ENCODE measurements at places on chromosomes 1 and 21. TPM values are rescaled to one million over a fixed set of nuclear protein-coding genes. Genes with fewer than 3 reads are reported as not detected.

The GABRD gene
- not detected for total RNA-seq

The RYR2 gene
- total RNA-seq, result 0.45 TPM

The HMGCL gene
- total RNA-seq, result 85.3 TPM

The CCDC30 gene
- 1.8 TPM for total RNA-seq

DNA sequence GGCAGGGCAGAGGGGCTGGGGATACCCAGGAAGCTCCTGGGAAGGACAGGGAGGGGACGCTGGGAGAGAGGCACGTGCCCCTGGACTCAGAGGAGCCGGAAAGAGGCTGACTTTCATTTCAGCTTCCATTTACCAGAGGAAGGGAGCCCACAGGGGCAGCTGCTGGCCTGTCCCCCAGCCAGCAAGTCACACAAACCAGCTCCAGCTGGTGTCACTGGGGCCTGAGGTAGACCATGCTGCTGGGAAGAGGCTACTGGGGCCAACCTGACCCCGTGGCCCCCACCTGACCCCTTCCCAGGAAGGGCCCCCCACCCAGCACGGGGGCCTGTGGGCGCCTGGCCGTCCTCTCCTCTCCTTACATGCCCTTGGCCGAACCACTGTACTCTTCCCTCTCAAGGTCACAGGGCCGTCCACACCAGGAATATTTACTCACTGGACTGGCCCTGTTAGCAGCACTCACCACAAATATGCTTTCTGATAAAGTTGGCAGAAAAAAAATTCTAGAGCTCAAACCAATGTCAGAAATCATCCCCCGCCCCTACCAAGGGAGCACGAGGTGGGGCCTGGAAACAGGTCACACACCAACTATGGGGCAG, 110.5 kb downstream of the CASZ1 start:
- no peak for DNase-seq

DNA sequence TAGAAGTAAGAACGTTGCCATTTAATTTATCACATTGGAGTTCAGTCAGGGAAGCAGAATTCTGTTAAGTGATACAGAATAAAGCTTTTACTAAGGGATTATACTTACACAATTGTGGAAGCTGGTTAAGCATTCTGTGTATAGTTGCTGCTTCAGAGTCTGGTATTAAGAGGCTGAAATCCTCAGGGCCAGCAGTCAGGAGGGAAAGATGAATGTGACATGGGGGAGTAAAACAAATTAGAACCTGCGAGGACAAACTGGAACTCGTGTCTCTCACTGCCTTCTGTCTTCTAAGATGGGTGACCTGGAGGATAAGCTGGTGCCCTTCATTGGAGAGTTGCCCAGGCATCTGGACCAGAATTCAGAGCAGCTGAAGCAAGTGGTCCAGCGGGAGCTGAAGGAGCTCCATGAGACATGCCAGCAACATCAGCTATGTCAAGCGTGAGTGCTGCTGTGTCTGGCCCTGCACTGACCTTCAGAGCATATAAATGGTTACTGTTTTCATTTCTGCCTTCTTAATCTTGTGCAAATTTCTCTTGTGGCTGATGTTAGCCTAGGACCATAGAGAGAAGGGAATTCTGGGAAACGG, 23.0 kb downstream of the MARK1 start:
- DNase-seq, result no peak

- DNase-seq, result no peak
These were observed 13.0 kb upstream of the SLC19A1 start for GRCh38 chr21:45555251-45555556.

GRCh38 chr1:153842006-153842471, 66.8 kb downstream of the SLC27A3 start:
- no peak for DNase-seq

DNA sequence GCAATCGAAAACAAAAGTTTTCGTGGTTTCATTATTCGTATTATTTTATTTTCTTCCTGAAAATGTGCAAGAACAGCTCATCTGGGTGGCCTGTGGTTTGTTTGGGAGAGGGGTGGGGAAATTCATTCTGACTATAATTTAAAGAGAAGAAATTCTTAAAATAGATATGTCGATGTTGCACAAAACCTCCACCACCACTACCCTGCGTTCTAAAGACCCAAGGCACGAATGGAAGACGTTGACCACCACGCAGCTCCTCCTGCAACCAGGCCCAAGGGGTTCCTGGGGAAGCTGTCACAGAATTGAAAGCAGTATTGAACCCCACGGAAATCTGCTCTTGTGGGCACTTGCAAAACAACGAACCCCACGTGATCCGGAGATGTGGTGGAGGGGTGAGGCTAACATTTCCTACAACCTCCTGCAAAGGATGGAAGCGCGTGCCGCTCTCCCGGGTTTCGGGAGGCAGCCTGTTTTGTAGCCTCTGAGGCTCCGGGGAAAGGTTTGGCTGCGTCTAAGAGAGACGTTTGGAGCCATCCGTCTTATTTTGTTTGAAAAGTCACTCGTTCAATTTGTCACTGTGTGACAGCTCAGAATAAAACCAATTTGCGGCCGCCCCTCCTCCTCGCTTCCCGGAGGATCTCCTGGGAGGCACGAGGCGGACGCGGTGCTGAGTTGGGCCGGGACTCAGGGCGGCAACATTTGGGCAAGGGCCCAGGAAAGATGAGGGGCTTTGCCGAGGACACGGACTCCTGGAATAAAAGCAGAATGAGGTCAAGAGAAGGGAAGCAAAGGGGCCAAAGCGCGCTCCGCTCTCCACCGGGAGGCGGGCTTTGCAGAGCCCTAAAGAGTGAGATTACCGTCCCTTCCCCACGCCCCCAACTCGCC, 810 bp upstream of the HLX start:
- DNase-seq, result no peak

GRCh38 chr1:56874689-56875088, 20.1 kb downstream of the C8A start:
- DNase-seq, result no peak

- DNase-seq, result no peak
These were observed 8.2 kb downstream of the ARHGEF19 start for GRCh38 chr1:16204216-16204615.

- no peak for DNase-seq
These were observed 400.7 kb upstream of the DAB1 start for GRCh38 chr1:57824535-57824934.

GRCh38 chr1:27564710-27565649, 39.0 kb downstream of the AHDC1 start:
- no peak for DNase-seq

- peak; percentile 39 for DNase-seq
These were observed 2.1 kb upstream of the S100A9 start for GRCh38 chr1:153355445-153356071.

DNA sequence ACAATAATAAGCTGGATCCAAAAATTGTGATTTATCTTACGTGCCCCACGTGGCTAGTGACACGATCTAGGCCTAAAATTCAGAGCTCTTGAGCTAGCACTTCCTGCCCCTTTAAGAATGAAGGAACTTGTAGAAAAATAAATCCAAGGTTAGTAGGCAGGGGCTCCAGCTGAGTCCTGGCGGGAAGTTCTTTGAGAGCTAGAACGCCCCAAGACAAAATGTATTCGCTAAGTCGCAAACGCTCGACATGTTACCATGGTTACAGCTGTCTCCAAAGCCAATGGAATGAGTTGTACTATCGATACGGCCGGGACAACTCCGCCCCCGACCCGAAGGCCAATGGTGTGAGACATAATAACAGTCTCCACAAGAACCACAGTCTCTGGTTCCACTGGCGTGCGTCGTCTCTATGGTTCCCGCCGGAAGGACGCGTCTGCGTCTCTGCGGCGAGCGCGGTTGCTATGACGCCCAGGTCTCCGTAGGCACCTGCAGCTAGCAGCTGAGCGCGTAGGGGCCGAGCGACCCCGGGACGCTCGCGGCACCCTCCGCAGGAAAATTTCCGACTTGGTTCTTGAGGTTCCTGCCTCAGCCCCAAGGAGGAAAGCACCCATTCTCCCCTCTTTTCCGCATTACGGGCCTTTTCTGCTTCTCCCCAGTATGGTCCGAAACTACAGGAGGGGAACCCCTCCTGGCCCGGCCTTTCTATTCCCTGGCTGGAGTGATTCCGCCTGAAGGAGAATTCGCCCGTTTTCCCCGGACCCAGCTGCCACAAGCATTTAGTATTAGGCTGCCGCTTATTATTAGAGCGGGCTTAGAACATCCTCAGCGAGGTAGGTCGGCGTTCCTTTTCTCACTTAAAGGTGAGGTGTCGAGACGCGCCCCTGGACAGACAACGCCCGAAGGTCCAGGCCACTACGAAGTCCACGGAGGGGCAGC, at the start of gene CCDC30:
TSS of gene CCDC30 (plus strand) at position 459 of the 936 bp plus-strand sequence. CDS start 17,266 bp downstream, outside the sequence.
- peak; percentile 97 for DNase-seq

DNA sequence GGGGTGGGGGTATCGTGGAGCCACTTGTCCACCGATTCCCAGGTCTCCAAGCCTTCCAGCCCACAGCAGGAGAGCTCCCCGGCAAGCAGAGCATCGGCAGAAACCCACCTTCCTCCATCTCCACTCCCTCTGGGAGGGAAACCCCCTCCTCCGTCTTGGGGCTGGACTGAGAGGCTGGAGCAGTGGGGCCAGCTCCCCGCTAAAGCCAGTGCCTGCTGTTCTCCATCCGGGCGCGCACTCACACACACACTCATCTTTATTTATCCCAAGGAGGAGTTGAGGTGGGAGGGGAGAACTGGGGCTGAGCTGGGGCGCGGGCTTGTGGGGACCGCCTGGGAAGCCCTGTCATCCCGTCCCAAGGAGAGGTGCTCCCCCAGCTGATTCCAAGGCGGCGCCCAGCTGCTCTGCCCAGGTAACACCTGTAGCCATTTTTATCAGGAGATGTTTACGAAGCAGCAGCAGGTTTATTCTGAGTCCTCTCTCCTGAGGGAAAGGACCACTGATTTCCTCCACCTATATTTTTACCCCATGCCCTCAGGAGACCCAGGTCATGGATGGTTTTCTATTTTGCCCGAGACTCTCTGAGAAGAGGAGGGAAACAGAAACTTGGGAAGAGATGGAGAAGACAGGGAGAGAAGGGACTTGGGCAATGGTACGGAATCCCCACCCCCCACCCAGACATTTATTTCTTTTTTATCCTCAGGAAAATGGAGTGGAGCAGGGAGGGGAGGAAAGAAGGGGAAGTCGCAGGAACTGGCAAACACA, 2.1 kb downstream of the KCNN3 start:
- no peak for DNase-seq
